Gastrocnemius medialis (tissue), 4 donors: ENCODE measurements at places on chromosomes 11 and 22.

- no peaks in the 10 kb centered on the region for H3K27me3 ChIP-seq
- H3K4me1 ChIP-seq = no peaks in the 10 kb centered on the region
- no peak overlapping the region for H3K27ac ChIP-seq
Observed at GRCh38 chr11:106523921-106524320, 446.5 kb downstream of the AASDHPPT start.

GRCh38 chr11:72856551-72857345 lies 42.5 kb downstream of the ATG16L2 start:
- H3K4me3 ChIP-seq = no peak overlapping the region
- H3K4me1 ChIP-seq = no peaks in the 10 kb centered on the region
- DNase-seq = no peak

GRCh38 chr11:11313426-11313825 lies 39.6 kb downstream of the CSNK2A3 start:
- no peaks in the 10 kb centered on the region for H3K27me3 ChIP-seq
- H3K27ac ChIP-seq = peak overlapping the region; percentile 78
- H3K4me3 ChIP-seq = no peak overlapping the region
- peak; percentile 37 for DNase-seq
- peaks cover 17% of the 10 kb centered on the region for H3K4me1 ChIP-seq
- no peaks in the 10 kb centered on the region for H3K36me3 ChIP-seq

DNA sequence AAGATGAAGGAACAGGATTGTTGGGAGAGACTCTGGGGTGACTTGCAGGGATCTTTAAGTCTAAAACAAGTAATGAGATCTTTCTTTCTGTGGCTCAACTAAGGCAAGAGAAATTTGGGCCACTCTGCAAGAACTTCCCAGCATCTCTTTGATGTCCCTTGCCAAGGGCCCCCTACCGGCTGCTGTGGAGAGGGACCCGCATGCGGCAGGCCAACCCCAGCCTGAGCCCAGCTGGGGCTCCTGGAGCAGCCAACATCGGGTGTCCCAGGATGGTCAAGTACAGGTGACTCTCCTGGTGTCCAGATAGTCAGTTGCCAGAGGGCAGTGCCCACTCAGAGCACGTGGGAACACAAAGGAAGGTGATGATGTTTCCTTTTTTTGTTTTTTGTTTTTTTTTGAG lies 363.2 kb downstream of the TBC1D22A start:
- H3K27me3 ChIP-seq = no peaks in the 10 kb centered on the region
- no peaks in the 10 kb centered on the region for H3K4me1 ChIP-seq

GRCh38 chr22:37044634-37045625 lies 6.6 kb upstream of the KCTD17 start:
- no peaks in the 10 kb centered on the region for H3K36me3 ChIP-seq
- DNase-seq = no peak
- no peaks in the 10 kb centered on the region for H3K27me3 ChIP-seq
- no peak overlapping the region for H3K4me3 ChIP-seq
- no peaks in the 10 kb centered on the region for H3K4me1 ChIP-seq
- no peak overlapping the region for H3K27ac ChIP-seq

GRCh38 chr22:39683639-39684038 lies 113.1 kb downstream of the CACNA1I start:
- DNase-seq = no peak
- H3K27me3 ChIP-seq = peaks cover 20% of the 10 kb centered on the region
- H3K4me3 ChIP-seq = no peak overlapping the region
- no peak overlapping the region for H3K27ac ChIP-seq
- no peaks in the 10 kb centered on the region for H3K4me1 ChIP-seq

DNA sequence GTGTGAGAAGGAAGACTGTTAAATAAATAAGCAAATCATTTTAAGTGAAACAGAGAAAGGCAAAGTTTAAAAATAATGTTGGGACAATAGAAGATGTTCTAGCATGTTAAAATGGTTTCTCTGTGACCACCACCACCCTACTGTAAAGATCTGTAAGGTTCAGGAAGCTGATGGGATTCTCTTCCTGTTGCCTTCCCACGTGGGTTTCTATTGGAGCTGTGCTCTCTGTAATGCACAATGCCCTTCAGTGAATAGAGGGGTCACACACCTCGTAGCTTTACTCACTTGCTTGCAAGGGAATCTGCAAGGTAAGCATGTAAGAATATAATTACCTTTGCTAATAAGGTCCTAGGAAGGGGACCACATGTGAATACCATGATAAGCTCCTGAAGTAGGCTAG lies 170.5 kb downstream of the CASP12 start:
- no peaks in the 10 kb centered on the region for H3K36me3 ChIP-seq
- H3K27ac ChIP-seq = no peak overlapping the region
- no peaks in the 10 kb centered on the region for H3K27me3 ChIP-seq
- DNase-seq = no peak
- H3K4me3 ChIP-seq = no peak overlapping the region
- no peaks in the 10 kb centered on the region for H3K4me1 ChIP-seq

GRCh38 chr11:15668718-15669117 lies 554.0 kb downstream of the INSC start:
- DNase-seq = no peak
- no peak overlapping the region for H3K27ac ChIP-seq
- H3K36me3 ChIP-seq = no peaks in the 10 kb centered on the region
- peaks cover 8% of the 10 kb centered on the region for H3K4me1 ChIP-seq
- no peaks in the 10 kb centered on the region for H3K27me3 ChIP-seq

GRCh38 chr11:11312738-11313137 lies 40.3 kb downstream of the CSNK2A3 start:
- no peaks in the 10 kb centered on the region for H3K27me3 ChIP-seq
- H3K27ac ChIP-seq = peak overlapping the region; percentile 75
- no peaks in the 10 kb centered on the region for H3K36me3 ChIP-seq
- H3K4me1 ChIP-seq = peaks cover 20% of the 10 kb centered on the region
- DNase-seq = no peak

DNA sequence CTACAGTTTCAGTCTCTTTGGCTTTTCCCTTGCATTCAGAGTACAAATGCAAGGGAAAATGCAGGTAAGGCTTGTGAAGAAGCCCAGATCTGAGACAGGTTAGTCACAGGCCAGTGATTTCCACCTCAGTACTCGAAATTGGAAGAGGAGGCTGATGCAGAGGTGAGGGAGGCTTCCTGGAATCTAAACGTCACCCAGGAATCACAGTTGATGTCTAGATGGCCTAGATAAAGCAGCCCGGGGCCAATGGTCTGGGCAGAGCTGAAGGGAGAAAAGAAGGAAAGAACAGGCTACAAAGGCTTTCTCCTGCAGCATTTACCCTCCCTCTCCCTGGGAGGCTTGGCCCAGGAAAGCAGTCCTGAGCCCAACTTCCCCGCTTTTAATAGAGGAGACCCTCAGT lies 8.5 kb downstream of the TRIM6 start:
- H3K36me3 ChIP-seq = no peaks in the 10 kb centered on the region
- no peak for DNase-seq
- no peak overlapping the region for H3K4me3 ChIP-seq
- H3K27ac ChIP-seq = no peak overlapping the region
- H3K4me1 ChIP-seq = no peaks in the 10 kb centered on the region

DNA sequence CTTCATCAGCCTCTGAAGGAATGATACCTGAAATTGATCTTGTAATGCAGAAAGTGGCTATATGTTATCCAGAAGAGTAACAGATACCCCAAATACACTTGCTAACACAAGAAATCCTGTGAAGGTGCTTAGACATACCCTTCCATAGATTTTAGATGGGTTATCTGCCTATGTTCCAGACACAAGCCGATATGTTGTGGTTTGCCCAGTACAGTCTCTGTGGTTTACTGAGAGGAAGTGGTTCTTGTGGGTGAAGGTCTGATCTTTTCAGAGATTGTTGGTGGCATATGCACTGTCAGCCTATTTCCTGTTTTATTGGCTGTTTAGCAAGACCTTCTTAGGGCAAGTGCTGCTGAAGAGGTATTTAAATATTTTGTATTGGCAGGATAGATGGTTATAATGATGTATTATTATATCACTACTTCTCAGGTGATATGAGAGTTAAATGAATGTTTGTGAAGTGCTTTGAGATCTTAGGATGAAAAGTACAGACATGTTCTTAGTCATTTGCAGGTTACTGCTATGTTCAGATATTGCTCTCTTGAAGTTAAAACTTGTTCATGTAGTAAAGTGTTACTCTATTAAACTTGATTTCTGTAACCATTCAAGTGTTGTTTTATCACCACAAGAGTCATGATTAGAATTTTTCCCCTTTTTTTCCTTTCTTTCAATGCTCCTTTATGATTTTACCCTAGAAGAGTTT lies 8.2 kb downstream of the ARHGEF12 start:
- no peak for DNase-seq
- H3K4me1 ChIP-seq = peaks cover 92% of the 10 kb centered on the region
- H3K4me3 ChIP-seq = no peak overlapping the region
- no peaks in the 10 kb centered on the region for H3K36me3 ChIP-seq

DNA sequence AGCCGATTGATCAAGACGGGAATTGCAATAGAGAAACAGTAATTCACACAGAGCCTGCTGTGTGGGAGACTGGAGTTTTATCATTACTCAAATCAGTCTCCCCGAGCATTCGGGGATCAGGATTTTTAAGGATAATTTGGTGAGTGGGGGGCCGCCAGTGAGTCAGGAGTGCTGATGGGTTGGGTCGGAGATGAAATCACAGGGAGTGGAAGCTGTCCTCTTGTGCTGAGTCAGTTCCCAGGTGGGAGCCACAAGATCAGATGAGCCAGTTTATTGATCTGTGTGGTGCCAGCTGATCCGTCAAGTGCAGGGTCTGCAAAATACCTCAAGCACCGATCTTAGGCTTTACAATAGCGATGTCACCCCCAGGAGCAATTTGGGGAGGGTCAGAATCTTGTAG lies 15.5 kb downstream of the MTFP1 start:
- H3K4me1 ChIP-seq = no peaks in the 10 kb centered on the region
- DNase-seq = no peak
- no peak overlapping the region for H3K27ac ChIP-seq
- H3K36me3 ChIP-seq = no peaks in the 10 kb centered on the region
- peaks cover 3% of the 10 kb centered on the region for H3K27me3 ChIP-seq

GRCh38 chr11:76890329-76890728 lies 29.6 kb downstream of the ACER3 start:
- H3K27me3 ChIP-seq = no peaks in the 10 kb centered on the region
- DNase-seq = no peak
- H3K36me3 ChIP-seq = no peaks in the 10 kb centered on the region
- H3K4me3 ChIP-seq = no peak overlapping the region
- H3K4me1 ChIP-seq = no peaks in the 10 kb centered on the region

GRCh38 chr11:116312570-116313391 lies 460.0 kb downstream of the BUD13 start:
- H3K27ac ChIP-seq = no peak overlapping the region
- peak; percentile 43 for DNase-seq

- H3K36me3 ChIP-seq = no peaks in the 10 kb centered on the region
- no peak overlapping the region for H3K27ac ChIP-seq
- no peak overlapping the region for H3K4me3 ChIP-seq
- DNase-seq = no peak
- no peaks in the 10 kb centered on the region for H3K4me1 ChIP-seq
Observed at GRCh38 chr11:119865661-119866156, 136.7 kb upstream of the NECTIN1 start.

DNA sequence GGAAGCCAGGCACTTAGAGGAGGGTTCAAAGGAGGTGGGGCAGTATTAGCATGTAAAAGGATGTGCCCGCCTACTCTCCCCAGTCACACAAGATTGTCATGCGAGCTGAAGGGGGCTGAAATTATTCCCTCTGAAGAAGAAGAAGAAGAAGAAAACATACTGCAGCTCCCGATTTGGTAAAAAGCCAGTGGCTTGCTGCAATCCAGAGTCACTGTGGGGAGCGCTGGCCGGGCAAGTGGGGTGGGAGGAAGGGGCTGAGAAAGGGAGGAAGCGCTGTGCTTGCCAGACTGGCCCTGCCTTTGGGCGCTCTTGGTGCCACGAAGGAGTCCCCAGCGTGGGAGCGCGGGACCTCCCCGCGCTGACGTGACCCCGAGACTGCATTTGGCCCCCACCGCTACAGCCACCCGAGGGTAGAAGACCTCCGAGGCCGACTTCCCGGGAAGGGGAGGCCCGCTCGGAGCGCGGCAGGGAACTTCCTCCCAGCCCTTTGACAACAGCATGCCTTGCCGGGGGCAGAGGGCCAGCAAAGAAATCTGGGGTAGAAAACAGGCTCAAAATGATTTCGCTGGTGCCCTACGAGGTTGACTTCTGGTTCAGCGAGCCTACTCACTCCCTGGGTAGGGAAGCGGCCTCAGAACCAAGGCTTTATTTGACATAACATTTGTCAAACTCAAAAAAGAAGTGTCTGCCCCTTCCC lies 906.3 kb downstream of the DLG2 start:
- H3K27me3 ChIP-seq = no peaks in the 10 kb centered on the region
- H3K4me1 ChIP-seq = peaks cover 7% of the 10 kb centered on the region
- DNase-seq = peak; percentile 11
- no peaks in the 10 kb centered on the region for H3K36me3 ChIP-seq

GRCh38 chr11:13596611-13597326 lies 71.7 kb upstream of the FAR1 start:
- H3K36me3 ChIP-seq = no peaks in the 10 kb centered on the region
- no peaks in the 10 kb centered on the region for H3K27me3 ChIP-seq
- no peak overlapping the region for H3K4me3 ChIP-seq
- H3K27ac ChIP-seq = no peak overlapping the region

- peak; percentile 55 for DNase-seq
- H3K27me3 ChIP-seq = no peaks in the 10 kb centered on the region
- H3K36me3 ChIP-seq = no peaks in the 10 kb centered on the region
- H3K4me1 ChIP-seq = peaks cover 6% of the 10 kb centered on the region
- H3K4me3 ChIP-seq = no peak overlapping the region
- H3K27ac ChIP-seq = no peak overlapping the region
Observed at GRCh38 chr11:78798663-78799062, 224.0 kb upstream of the NARS2 start.

DNA sequence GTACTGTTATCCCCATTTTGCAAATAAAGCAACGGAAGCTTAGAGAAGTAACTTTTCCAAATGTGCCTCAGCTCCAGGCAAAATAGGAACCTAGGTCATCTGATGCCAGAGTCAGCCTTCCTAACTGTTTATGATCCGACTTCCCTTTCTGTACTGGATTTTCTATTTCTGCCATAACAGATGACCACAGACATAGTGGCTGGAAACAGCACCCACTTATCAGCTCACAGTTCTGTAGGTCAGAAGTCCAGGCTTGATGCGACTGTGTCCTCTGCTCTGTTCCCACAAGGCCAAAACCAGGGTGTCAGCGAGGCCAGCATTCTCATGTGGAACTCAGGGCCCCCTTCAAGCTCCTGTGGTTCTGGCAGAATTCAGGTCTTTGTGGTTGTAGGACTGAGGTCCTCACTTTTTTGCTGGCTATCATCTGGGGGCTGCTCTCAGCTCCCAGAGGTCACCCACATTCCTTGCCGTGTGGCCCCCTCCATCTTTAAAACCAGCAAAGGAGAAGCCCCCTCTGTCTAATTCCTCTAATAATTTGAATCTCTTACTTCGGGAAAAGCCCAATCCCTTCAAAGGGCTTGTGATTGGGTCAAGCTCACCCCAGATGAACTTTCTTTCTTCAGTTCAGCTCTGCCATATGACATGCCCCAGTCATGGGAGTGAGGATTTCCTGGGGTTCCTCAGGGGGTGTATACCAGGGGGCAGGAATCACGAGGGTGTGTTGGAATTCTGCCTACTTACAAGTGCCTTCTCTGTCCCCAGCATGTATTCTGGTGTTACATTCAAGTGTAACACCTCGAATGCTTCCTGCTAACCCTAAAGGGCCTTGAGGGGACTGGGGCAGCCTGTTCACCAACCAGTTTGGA lies 15.3 kb downstream of the KCNJ5 start:
- H3K4me3 ChIP-seq = no peak overlapping the region
- H3K27me3 ChIP-seq = peaks cover 32% of the 10 kb centered on the region
- H3K4me1 ChIP-seq = peaks cover 7% of the 10 kb centered on the region
- DNase-seq = no peak
- no peak overlapping the region for H3K27ac ChIP-seq
